ENCODE measurements at places on chromosomes 2 and 18.

DNA sequence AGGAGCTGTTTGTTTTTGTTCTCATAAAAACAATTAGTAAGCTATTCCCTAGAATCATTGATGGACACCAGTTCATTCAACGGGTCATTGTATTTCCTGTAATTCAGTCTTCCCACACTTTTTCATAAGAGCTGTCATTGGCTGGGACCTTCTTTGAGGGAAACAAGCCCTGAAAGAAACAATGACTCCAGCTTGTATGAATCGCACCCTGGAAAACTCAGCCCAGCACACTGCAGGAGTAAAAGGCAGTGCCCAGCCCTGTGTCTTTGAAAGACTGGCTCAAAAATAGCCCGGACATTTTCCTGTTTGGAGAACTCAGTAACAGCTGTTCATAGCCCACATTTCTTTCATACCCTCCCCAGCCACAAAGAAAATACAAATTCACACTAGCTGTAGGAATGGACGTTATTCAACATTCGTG, 81.5 kb downstream of the NCKAP5 start:
- DNase-seq = no peak

GRCh38 chr2:226183550-226183949, 616.1 kb downstream of the IRS1 start:
- no peak for DNase-seq

- DNase-seq = no peak
Measured at GRCh38 chr2:127646487-127647241, 711 bp downstream of the GPR17 start.

DNA sequence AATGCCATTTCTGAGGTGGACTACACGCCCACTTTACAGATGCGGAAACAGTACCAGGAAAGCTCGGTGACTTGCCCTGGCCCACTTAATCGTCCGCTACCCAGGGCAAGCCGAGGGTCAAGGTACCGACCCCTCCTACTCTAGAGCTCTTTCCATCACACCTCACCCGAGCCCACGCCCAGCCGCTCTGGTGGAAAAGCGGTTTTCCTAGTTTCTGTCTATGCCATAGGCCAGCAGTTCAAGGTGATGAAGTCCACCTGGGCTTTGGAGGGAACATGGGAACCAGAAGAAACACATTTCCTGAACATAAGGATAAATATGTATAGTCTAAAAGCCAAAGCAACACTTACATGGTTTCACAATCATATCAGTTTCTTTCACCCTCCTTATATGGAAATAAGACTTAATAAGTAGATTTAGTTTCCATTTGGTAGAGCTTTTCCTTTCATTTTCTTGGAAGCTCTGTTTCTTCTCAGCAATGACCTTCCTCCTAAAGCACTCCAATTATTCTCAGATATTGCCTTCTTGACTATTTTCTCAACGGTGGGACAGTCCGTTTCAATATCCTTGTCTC, 567 bp downstream of the VWA3B start:
- DNase-seq = no peak

DNA sequence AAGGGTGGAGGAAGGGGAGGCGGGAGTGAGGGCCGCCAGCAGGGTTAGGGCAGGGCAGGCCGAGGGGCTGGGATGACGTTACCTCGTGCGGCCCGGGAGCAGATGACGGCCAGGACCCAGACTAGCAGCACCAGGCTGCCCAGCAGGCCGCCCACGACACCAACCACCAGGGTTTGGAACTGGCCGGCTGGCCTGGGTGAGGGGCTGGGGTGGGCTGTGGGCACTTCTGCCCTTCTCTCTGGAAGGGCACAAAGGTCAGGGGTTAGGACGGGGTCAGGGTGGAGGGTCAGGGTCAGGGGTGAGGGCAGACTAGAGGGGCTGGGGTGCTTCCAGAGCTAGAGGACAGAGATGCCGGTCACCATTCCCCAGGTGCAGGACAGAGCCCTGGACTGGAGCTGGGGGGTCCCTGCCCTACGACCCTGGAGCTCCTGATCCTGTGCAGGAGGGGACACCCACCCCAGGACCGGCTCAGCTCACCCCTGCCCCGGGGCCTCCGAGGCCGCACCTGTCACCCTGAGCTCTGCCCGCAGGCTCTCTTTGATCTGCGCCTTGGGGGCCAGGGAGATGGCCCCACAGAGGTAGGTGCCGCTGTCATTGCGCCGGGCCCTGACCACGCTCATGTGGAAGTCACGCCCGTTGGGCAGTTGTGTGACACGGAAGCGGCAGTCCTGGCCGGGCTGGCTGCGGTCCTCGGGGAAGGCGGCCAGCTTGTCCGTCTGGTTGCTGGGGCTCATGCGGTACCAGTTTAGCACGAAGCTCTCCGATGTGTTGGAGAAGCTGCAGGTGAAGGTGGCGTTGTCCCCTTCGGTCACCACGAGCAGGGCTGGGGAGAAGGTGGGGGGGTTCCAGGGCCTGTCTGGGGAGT, 6.3 kb downstream of the PDCD1 start:
- no peak for DNase-seq

DNA sequence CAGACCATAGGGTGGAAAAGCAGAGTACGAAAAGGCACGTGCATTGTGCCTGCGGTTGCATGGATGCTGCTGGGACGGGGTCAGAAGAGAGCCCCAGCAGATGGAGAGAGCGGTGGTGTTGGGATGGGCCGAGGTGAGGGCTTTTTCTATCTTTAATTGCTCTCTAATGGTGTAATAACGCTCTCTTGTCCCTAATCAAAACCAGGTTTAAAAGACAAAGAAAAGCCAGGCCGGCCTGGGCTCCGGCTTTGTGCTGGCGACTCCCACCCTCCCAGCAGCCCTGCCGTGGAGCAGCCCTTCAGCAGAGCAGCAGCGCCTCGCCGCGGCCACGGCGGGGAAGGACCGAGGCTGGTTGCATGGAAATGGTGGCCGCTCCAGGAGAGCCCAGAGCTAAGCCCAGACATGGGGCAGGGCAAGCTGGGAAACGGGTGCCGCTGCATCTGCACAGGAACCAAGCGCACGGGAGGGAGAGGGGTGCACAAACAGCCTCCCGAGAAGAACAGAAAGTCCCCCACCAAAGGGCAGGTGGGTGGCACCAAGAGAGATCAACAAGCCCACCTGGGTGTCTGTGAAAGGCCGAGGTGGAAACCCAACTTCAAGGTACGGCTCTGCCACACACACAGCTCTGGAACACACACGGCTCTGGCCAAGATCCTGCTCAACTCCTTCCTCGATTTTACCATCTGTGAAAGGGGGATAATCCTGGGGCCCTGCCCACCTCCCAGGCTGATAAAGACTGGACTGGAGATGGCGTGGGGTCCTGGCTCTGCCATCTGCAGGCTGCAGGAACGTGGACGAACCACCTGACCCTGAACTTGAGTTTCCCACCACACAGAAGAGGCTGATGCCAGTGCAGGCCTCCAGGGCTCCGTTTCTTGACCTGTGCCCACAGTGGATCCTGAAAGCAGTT, 15.0 kb downstream of the HS1BP3 start:
- peak; percentile 88 for DNase-seq

DNA sequence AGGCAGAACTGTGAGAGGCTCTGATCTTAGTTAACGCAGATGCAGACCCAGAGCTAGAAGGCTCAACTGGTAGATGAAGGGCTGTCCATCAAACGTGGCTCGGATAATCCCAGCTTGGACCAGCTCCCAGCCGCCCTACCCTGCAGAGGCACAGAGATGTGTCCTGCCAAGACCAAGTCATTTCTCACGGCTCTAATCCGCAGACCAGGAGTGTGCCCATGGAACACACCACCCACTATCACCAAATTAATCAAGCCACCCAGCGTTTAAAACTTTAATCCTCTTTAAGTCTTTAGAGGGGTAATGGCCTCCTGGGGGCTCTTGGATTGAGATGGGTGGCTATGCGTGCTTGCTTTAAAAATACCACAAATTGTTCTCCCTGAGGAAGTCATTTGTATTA, 17.5 kb downstream of the LYPD1 start:
- DNase-seq = no peak

GRCh38 chr2:168766600-168766999, 35.8 kb upstream of the NOSTRIN start:
- DNase-seq = no peak

GRCh38 chr2:129801575-129801974, 177.9 kb upstream of the RAB6C start:
- no peak for DNase-seq

GRCh38 chr2:207139552-207139951, 26.2 kb downstream of the KLF7 start:
- no peak for DNase-seq

GRCh38 chr18:6396276-6396675, 18.4 kb downstream of the L3MBTL4 start:
- DNase-seq = no peak

GRCh38 chr2:159677654-159678053, 34.7 kb upstream of the MARCHF7 start:
- DNase-seq = no peak

DNA sequence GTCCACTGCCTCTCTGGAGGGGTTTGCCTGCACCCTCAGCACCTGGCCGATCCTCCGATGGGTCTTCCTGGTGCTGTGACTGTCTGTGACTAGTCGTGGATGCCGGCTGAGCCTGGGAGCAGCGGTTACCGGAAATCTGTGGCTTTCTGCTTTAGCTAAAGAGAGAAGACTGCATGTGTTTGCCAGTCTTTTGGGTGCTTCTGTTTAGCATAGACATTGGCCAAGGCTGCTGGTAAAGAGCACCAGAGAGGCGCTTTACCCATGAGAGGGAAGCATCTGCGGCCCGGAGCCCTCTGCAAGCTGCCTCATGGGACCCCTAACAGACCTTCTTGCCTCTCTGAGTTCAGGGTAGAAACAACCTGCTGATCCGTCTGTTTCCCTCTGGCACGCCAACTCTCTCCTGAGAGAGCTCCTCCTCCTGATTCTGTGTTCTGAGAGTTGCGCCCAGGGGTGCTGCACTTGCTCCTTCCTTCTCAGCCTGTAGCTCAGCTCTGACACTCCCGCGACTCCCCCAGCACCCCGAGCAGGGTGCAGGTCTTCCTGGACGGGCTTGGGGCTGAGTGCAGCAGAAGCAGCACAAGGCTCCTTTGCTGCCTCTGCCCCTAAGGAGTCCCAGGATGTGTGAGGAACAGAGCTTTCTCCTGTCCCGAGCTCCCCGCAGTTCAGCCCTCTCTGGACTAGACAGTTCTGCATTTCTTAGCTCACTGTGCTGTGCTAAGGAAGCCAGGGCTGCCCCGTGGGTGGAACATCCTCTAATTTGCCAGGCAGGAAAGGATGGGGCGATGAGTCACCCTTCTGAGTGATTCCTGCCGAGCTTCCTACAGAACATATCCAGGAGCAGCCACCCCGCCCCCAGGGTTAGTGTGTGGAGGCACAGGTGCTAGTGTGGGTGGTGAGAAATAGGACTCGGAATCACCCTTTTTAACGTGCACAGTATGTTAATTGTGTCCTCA, 203.2 kb downstream of the SH3RF3 start:
- peak; percentile 51 for DNase-seq

- no peak for DNase-seq
Measured at GRCh38 chr18:41059126-41059415, 896.0 kb upstream of the PIK3C3 start.

- DNase-seq = no peak
Measured at GRCh38 chr2:56292951-56293350, 109.2 kb downstream of the CCDC85A start.
